ENCODE measurements at places on chromosomes 2 and 18.

DNA sequence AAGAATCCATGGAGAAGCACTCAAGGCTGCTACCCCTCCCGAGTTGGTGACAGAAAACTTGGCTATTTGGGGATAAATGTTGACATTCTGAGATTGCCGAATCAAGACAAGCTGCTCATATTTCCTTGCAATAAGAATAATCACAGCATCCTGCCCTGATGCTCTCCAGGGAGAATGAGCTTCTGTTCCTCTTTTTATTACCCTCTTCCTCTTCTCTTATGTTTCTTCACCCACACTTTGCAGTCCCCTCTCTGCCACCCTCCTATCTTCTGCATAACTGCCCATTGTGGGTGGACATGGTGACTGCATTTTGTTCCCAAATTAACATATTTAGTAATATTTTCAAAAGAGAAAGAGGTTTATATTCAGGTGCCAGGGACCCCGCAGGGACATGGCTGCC lies 11.9 kb upstream of the MSGN1 start:
- DNase-seq = no peak

DNA sequence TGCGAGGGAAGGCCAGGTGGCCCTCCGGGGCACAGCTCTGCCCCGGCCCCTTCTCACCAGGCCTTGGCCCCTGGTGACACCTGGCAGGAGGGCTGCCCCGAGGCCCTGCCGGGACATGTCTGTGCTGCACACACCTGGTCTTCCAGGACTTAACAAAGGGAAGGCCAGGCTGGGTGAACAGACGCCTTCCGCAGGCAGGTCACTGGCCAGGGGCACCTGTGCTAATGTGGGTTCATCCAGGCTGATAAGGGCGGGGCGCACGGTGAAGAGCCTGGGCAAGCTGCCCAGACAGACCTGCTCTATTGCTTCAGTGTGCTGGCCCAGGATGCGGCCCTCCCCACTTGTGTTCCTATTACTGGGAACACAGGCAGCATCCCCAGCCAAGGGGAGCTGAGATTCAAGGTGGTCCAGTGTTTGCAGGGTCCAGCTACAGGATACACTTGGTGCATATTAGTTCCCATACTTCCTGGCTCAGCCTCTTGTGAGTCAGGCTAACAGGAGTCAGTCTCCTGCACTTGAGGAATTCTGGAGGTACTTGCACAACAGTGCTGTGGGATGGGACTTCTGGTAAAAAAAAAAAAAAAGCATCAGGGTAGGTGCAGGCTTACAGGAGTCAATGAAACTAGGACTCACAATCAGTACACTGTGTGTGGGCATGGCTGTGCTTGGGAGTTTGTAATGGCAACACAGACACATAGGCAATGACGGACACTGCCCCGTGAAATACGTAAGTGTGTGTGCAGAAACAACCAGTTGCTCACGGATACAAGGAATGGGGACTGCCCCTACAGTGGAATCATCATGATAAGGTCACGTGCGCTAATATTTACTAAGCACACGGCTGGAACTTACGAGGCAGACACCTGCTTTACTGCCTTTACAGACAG lies 261.4 kb downstream of the TWIST2 start:
- no peak for DNase-seq

DNA sequence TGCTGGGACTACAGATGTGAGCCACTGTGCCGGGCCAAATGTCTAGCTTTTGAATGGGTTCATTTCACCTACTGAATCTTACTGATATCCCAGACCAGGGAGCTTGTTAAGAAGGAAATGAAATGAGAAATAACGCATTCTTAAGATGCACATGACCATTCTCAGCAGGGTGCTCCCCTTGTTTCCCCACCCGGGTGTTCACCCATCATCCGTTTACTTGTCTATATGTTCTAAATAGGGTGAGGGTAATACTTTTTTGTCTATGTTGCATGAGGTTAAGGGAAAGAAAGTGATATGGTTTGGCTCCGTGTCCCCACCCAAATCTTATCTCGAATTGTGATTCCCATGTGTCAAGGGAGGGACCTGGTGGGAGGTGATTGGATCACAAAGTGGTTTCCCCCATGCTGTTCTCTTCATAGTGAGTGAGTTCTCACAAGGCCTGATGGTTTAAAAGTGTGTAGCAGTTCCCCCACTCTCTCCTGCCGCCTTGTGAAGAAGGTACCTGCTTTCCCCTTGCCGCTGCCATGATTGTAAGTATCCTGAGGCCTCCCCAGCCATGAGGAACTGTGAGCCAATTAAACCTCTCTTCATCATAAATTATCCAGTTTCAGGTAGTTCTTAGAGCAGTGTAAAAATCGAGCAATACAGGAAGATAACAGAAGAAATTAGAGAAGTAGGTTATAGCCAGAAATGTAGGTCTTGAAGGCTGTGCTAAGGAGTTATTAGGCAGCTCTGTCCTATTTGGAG lies 129.1 kb downstream of the DDX1 start:
- no peak for DNase-seq

DNA sequence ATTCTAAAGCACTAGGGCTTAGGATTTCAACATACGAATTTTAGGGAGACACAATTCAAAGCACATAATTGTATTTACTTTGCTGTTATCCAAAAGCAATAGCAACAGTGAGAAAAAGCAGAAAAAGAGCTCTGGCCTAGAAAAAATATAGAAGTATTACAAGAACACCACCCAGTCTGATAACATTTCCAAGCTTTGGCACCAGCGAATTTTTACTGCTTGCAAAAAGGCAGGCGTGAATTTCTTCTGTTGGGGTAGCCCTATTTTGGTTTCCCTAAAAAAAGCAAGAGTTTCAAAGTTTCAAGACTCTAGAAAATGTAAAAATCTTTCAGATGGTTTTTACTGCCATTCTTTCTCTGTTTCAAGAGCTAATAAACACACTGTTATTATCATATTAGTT lies 292.7 kb downstream of the DPP10 start:
- DNase-seq = no peak

- DNase-seq = no peak
Observed at GRCh38 chr18:49893036-49893435, 79.7 kb upstream of the ACAA2 start.

DNA sequence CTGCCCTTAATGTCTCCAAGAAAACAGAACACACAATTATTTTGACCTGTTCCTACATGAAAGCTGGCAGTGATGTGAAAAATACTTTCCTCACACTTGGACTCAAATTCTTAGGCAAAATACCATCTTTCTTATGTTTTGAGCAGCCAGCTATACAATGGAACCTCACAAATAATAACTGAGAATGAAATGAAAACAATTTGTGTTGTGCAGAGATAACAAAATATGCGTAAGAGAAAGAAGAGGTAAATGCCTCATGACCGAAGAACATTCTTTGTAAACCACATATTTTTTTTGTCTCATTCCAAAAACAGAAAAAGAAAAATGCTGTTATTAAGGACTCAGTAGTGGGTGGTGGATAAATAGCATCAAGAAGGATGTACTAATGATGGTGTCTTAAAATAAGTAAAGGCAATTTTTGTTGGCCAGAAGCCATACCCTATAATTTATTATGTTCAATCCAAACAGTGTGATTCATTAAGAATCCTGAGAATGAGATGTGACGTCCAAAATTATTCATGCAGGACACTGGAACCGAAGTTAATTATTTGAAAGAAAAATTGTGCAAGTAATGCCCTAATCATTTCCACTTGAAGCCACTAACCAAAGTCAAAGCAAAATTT lies 193.0 kb upstream of the NETO1 start:
- no peak for DNase-seq

- no peak for DNase-seq
Observed at GRCh38 chr2:15923597-15923996, 16.8 kb upstream of the MYCN start.

DNA sequence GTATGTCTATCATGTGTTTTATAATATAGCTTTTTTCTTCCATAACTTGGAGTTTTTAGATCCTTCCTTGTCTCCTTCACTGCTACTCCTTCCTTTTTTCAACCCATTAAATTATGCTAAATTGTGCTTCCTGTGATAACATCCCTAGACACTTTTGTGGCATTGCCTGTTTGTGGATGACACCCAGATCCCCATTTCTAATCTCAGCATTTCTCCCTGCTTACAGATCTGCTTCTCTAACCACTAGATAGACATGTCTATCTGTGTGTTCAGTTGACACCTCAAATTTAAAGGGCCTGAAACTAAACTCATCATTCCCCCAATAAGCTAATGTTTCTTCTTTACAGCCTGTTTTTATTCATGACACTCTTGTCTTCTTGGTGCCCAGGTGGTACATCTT lies 244.8 kb downstream of the BABAM2 start:
- no peak for DNase-seq

- DNase-seq = no peak
Observed at GRCh38 chr2:109421101-109421500, 192.7 kb downstream of the SEPTIN10 start.

- no peak for DNase-seq
Observed at GRCh38 chr2:6782517-6783237, 83.0 kb downstream of the CMPK2 start.

- DNase-seq = no peak
Observed at GRCh38 chr2:216606551-216607276, 26.5 kb upstream of the IGFBP2 start.

GRCh38 chr18:28284132-28284531 lies 107.2 kb upstream of the CDH2 start:
- DNase-seq = no peak
